ENCODE measurements at places on chromosomes 11 and 22. TPM values are rescaled to one million over a fixed set of nuclear protein-coding genes. Genes with fewer than 3 reads are reported as not detected.

GRCh38 chr22:36333644-36334043 is 54.1 kb downstream of the MYH9 start:
- peaks cover 56% of the 10 kb centered on the region for H3K4me1 ChIP-seq
- no peaks in the 10 kb centered on the region for H3K27me3 ChIP-seq
- DNase-seq, result no peak
- peaks cover 25% of the 10 kb centered on the region for H3K36me3 ChIP-seq

- H3K27ac ChIP-seq, result peak overlapping the region; percentile 51
- no peaks in the 10 kb centered on the region for H3K27me3 ChIP-seq
- H3K36me3 ChIP-seq, result no peaks in the 10 kb centered on the region
These were observed 9.6 kb upstream of the C1QTNF6 start for GRCh38 chr22:37197451-37198257.

DNA sequence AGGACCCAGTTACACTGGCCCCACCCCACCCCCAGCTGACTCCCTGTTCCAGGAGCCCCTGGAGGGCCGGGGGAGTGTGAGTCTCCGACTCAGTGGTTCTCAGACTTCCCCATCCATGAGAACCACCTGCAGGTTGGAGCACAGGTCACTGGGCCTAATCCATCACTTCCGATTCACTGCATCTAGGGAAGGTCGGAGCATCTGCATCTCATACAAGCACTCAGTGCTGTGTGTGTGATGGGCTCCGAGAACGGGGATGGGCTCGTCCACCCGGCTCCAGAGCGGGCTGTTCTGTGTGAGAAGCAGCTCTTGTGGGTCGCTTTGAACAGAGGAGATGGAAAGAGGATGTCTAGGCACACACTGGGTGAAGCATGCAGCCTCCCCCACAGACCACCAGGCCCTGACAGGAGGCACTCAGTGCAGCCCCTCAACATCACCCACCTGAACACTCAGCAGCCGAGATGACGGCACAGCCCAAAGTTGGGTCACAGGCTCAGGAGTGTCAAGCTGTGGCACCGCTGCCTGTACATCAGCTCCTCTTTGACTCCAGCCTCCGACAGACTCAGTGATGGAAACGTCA is 541.4 kb downstream of the BRD1 start:
- H3K27ac ChIP-seq, result no peak overlapping the region
- H3K4me3 ChIP-seq, result no peak overlapping the region
- no peaks in the 10 kb centered on the region for H3K36me3 ChIP-seq
- DNase-seq, result no peak
- H3K4me1 ChIP-seq, result no peaks in the 10 kb centered on the region

- H3K36me3 ChIP-seq, result no peaks in the 10 kb centered on the region
- H3K27ac ChIP-seq, result no peak overlapping the region
- H3K4me3 ChIP-seq, result no peak overlapping the region
These were observed 5.8 kb downstream of the RAB38 start for GRCh38 chr11:88169471-88169870.

- no peak overlapping the region for H3K27ac ChIP-seq
- peaks cover 15% of the 10 kb centered on the region for H3K27me3 ChIP-seq
- no peak overlapping the region for H3K4me3 ChIP-seq
- H3K4me1 ChIP-seq, result peaks cover 3% of the 10 kb centered on the region
These were observed 29.2 kb downstream of the RASSF10 start for GRCh38 chr11:13038366-13038765.

- no peak overlapping the region for H3K4me3 ChIP-seq
- DNase-seq, result peak; percentile 31
- no peaks in the 10 kb centered on the region for H3K4me1 ChIP-seq
- no peaks in the 10 kb centered on the region for H3K27me3 ChIP-seq
These were observed 15.8 kb upstream of the CHADL start for GRCh38 chr22:41256254-41257253.

DNA sequence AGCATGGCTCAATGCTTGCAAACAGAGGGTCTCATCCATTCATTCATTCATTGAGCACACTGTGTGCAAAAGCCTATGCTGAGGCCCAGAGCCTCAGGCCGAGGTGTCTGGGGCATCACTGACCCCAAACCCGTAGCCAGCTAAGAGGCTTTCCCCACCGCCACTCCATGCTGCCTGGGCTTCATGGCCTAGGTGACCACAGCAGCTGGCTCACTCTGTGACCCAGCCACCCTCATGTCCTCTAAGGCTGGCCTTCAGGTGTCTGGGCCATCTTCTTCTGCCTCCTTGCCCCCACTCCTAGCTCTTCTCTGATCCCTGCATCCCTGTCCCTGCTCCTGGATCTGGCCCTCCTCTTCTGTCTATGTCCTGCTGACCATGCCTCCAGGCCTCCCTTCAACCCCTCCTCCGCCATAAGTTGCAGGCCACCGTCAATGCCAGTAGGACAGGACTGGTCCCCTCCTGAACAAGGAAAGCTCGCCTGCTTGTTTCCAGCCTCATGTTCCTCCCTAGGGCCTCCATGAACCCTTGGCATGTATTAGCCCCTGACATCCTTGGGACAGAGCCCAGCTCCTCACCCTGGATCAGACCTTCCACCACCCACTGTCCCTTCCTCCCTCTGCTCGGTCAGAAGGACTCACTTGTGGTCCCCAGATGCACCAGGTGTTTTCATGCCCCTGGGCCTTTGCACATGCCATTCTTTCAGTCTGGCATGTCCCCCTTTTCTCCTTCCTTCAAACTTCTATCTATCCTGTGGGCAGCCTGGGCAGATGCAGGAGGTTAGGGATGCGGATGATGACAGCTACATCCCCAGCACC is 92.8 kb downstream of the MYEOV start:
- DNase-seq, result no peak
- no peak overlapping the region for H3K27ac ChIP-seq
- H3K4me1 ChIP-seq, result no peaks in the 10 kb centered on the region
- no peaks in the 10 kb centered on the region for H3K36me3 ChIP-seq
- no peak overlapping the region for H3K4me3 ChIP-seq

- no peaks in the 10 kb centered on the region for H3K36me3 ChIP-seq
- H3K4me1 ChIP-seq, result no peaks in the 10 kb centered on the region
- H3K27ac ChIP-seq, result no peak overlapping the region
- peaks cover 90% of the 10 kb centered on the region for H3K27me3 ChIP-seq
- no peak for DNase-seq
These were observed 4.0 kb downstream of the ST14 start for GRCh38 chr11:130163346-130164220.

GRCh38 chr22:47498969-47499495 is 736.6 kb downstream of the TBC1D22A start:
- H3K27ac ChIP-seq, result no peak overlapping the region
- no peak overlapping the region for H3K4me3 ChIP-seq
- no peaks in the 10 kb centered on the region for H3K4me1 ChIP-seq
- H3K27me3 ChIP-seq, result no peaks in the 10 kb centered on the region

- no peak for DNase-seq
- H3K27me3 ChIP-seq, result no peaks in the 10 kb centered on the region
- H3K4me1 ChIP-seq, result peaks cover 4% of the 10 kb centered on the region
- H3K4me3 ChIP-seq, result no peak overlapping the region
- H3K36me3 ChIP-seq, result no peaks in the 10 kb centered on the region
These were observed 42.5 kb downstream of the SFI1 start for GRCh38 chr22:31538815-31539214.

DNA sequence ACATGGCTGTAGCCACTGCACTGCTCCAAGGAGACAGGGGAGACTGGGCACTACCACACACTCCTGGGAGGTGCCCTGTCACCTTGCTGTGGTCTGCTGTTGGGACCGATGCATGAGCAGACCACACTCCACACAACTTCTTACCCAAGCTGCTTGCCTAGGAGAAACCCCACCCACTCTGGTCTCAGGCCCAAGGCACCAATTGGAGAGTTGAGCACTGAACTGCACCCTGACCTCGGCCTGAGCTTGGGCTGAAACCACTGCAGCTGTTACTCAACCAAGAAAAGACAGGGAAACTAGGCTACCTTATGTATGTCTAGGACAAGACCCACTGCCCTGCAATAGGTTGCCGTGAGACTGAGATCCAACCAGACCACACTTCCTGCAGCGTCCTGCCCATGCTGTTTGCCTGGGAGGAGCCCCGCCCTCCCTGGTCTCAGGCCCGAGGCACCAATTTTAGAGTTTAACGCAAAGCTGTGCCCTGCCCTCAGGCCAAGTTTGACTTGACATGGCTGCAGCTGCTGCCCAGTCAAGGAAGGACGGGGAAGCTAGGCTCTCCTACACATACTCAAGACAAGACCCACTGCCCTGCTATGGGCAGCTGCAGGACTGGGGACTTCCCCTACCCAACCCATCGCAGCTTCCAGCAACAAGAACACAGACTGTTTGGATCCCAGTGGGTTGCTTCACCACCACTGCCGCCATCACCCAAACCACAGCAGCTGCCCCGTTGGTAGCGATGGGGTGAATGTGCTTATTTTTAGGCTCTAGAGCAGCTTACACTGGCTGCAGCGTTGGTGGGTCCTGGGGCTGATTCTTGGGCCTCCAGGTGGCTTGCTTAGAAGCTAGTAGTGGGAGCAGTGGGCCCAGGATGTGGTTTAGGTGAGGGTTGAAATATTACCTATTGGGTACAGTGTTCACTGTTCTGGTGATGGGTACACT is 66.8 kb downstream of the BRD1 start:
- H3K27ac ChIP-seq, result no peak overlapping the region
- no peak for DNase-seq
- H3K27me3 ChIP-seq, result no peaks in the 10 kb centered on the region
- no peak overlapping the region for H3K4me3 ChIP-seq

- no peaks in the 10 kb centered on the region for H3K36me3 ChIP-seq
- no peak overlapping the region for H3K27ac ChIP-seq
- no peaks in the 10 kb centered on the region for H3K27me3 ChIP-seq
- peaks cover 14% of the 10 kb centered on the region for H3K4me1 ChIP-seq
- no peak overlapping the region for H3K4me3 ChIP-seq
- no peak for DNase-seq
These were observed 10.6 kb downstream of the P2RX3 start for GRCh38 chr11:57348636-57349313.

GRCh38 chr11:83815736-83816135 is 529.6 kb upstream of the CCDC90B start:
- DNase-seq, result no peak
- H3K36me3 ChIP-seq, result no peaks in the 10 kb centered on the region
- no peaks in the 10 kb centered on the region for H3K27me3 ChIP-seq
- no peak overlapping the region for H3K27ac ChIP-seq
- no peaks in the 10 kb centered on the region for H3K4me1 ChIP-seq
- no peak overlapping the region for H3K4me3 ChIP-seq

GRCh38 chr11:77201370-77201769 is 73.3 kb downstream of the MYO7A start:
- H3K27ac ChIP-seq, result no peak overlapping the region
- no peaks in the 10 kb centered on the region for H3K4me1 ChIP-seq
- H3K4me3 ChIP-seq, result no peak overlapping the region
- no peaks in the 10 kb centered on the region for H3K27me3 ChIP-seq
- no peaks in the 10 kb centered on the region for H3K36me3 ChIP-seq

- no peaks in the 10 kb centered on the region for H3K4me1 ChIP-seq
- no peaks in the 10 kb centered on the region for H3K27me3 ChIP-seq
- H3K27ac ChIP-seq, result no peak overlapping the region
These were observed 36.6 kb downstream of the METTL15 start for GRCh38 chr11:28144808-28145207.

- H3K27me3 ChIP-seq, result peaks cover 25% of the 10 kb centered on the region
- H3K4me1 ChIP-seq, result no peaks in the 10 kb centered on the region
- H3K4me3 ChIP-seq, result no peak overlapping the region
- no peaks in the 10 kb centered on the region for H3K36me3 ChIP-seq
- DNase-seq, result no peak
- no peak overlapping the region for H3K27ac ChIP-seq
These were observed 45.4 kb upstream of the MYOD1 start for GRCh38 chr11:17673951-17674350.

ARHGAP20 gene
- polyA plus RNA-seq, result 0.35 TPM

LRRC4C gene
- 0.70 TPM for polyA plus RNA-seq

FGF19 gene
- not detected for polyA plus RNA-seq

APOBEC3F gene
- 24.2 TPM for polyA plus RNA-seq

OOSP3 gene
- polyA plus RNA-seq, result not detected

RIMBP3C gene
- 0.32 TPM for polyA plus RNA-seq

OR52N4 gene
- polyA plus RNA-seq, result not detected
